ENCODE measurements at places on chromosomes 2 and 18. TPM values are rescaled to one million over a fixed set of nuclear protein-coding genes. Genes with fewer than 3 reads are reported as not detected.

- DNase-seq, result no peak
Observed at GRCh38 chr18:22465859-22466457, 48.2 kb upstream of the CTAGE1 start.

- no peak for DNase-seq
Observed at GRCh38 chr18:8006979-8007378, 439.9 kb downstream of the PTPRM start.

The VWC2L gene
- total RNA-seq, result not detected

The PSMA8 gene
- total RNA-seq, result 3.6 TPM

GRCh38 chr2:12778369-12778768 is 61.6 kb downstream of the TRIB2 start:
- DNase-seq, result no peak

The POTEE gene
- 0.37 TPM for total RNA-seq

DNA sequence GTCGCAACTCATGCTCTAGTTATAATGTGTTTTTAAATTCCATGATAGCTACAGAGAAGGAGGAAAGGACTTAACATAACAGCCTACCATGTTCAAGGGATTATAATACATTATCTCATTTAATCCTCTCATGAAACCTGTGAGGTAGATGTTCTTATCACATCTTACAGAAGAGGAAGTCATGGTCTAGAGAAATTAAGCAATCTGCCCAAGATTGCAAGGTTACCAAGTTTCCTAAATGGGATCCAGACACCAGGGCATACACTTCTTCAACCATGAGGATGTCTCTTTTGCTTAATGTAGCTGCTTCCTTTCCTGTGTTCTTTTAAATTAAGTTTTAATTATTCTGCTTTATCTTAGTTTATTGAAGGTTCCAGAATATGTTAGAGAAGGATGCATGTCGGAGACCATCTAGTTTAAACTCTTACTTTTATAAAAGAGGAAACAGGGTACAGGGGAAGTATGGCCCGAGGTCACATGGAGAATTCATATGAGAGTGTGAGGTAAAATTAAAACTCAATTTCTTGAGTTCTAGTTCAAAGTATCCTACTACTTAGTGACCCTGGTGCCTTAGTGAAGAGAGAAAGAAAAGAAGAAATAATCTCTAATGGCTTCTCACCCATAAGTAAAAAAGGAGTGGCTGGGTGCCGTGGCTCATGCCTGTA is 3.6 kb upstream of the IL1A start:
- no peak for DNase-seq

- DNase-seq, result no peak
Observed at GRCh38 chr2:145815933-145816332, 1296.0 kb upstream of the ZEB2 start.
